ENCODE measurements at places on chromosomes 12 and 14. TPM values are rescaled to one million over a fixed set of nuclear protein-coding genes. Genes with fewer than 3 reads are reported as not detected.
A peak's percentile ranks its signal among the peaks of the same experiment; 100 is the strongest.

The C14orf132 gene
- polyA plus RNA-seq, result 1.8 TPM

The ABCC9 gene
- polyA plus RNA-seq, result 0.42 TPM

The PROX2 gene
- 0.09 TPM for polyA plus RNA-seq

DNA sequence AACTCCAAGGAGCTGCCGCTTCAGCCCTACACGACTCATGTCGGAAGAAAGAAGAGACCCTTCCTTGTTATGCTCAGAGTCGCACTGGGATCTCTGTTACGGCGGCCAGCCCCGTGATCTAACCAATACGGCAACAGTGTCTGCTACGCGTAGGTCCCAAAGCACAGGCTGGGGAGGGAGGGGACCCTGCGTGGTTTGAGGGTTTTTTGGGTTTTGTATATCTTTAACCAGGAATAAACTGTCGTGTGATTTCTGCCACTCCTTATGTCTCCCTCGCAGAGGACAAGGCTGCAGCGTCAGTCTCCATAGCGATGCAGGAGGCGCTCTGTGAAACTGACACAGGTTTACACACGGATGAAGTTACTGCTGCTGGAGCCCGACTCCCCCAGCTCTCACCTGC lies 60.0 kb upstream of the DIO3 start:
- no peaks in the 10 kb centered on the region for H3K36me3 ChIP-seq
- no peak overlapping the region for H3K27ac ChIP-seq
- H3K27me3 ChIP-seq, result no peaks in the 10 kb centered on the region
- peak; percentile 23 for DNase-seq
- no peaks in the 10 kb centered on the region for H3K4me1 ChIP-seq

DNA sequence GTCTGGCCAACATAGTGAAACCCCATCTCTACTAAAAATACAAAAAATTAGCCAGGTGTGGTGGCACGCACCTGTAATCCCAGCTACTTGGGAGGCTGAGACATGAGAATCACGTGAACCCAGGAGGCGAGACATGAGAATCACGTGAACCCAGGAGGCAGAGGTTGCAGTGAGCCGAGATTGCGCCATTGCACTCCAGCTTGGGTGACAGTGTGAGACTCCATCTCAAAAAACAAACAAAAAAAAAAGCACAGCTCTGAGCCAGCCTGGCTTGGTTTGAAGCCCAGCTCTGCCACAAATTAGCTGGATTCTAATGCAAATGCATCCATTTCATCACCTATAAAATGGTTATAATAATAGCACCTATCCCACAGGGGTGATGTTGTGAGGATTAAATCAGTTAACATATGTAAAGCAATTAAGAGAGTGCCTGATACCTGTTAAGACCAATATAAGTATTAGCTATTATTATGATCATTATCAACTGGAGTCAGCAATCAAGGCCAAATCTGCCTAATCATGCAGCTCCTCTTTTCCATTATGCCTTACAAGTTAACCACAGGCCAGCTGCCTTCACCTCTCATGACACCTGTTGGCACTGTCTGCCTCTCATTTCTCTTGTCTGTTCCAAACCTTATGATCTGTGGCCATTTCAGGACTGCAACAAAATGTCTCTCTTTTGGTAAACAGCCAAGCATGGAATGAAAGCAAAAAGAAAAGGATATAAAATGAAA lies 2.1 kb downstream of the GNPTAB start:
- H3K36me3 ChIP-seq, result no peaks in the 10 kb centered on the region
- H3K27ac ChIP-seq, result no peak overlapping the region
- H3K27me3 ChIP-seq, result no peaks in the 10 kb centered on the region
- no peak overlapping the region for H3K4me3 ChIP-seq

Data from spleen (tissue), 13 donors.